NCI-H774 (cell line): ENCODE measurements at places on chromosomes 2 and 18.
A peak's percentile ranks its signal among the peaks of the same experiment; 100 is the strongest.

GRCh38 chr2:222494104-222494739 is 69.9 kb downstream of the SGPP2 start:
- no peak for DNase-seq

GRCh38 chr18:44541781-44542180 is 138.9 kb upstream of the SETBP1 start:
- DNase-seq: no peak

- DNase-seq: no peak
These were observed 282.0 kb upstream of the SIX2 start for GRCh38 chr2:45291296-45291701.

GRCh38 chr2:165843351-165843750 is 49.3 kb upstream of the GALNT3 start:
- DNase-seq: no peak

DNA sequence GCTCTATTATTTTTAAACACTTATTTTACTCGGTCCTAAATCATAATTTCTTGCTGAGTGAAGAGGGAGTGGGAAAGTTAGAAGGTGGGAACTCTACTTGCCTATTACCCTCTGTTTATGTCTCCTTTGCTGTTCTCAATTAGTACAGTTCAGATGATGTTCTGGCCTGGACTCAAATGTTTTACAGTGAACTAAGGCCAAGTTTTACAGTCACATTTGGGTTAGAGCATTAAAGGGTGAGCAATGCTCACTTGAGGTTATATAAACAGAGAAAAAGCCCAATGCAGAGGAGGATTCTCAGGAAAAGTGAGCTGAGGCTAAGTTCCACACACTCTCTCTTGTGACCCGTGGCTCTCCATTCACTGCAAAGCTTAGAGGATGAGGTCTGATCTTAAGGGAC is 52.4 kb downstream of the ITSN2 start:
- DNase-seq: no peak

DNA sequence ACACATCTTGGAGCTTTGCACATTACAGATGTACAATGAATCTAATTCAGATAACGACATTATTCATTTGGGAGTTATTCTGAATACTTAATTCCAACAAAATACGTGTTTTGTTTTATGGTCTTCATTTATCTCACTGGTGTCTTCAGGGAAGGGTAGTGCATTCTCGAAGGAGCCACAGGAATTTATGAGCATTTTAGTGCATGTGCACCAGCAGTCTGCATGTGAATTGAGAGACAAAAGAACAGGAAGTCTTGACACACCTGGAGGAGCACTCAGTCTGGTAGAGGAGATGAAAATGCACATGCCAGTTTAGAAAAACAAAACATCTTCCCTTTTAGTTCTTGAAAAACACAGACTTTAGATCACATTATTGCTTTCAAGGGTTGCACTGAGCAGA is 228.7 kb downstream of the LRATD1 start:
- DNase-seq: no peak

GRCh38 chr2:28277466-28277865 is 115.2 kb upstream of the FOSL2 start:
- DNase-seq: peak; percentile 89

GRCh38 chr2:124333784-124334183 is 308.7 kb downstream of the CNTNAP5 start:
- DNase-seq: no peak

- no peak for DNase-seq
These were observed 67.0 kb downstream of the CAB39 start for GRCh38 chr2:230779607-230780006.

DNA sequence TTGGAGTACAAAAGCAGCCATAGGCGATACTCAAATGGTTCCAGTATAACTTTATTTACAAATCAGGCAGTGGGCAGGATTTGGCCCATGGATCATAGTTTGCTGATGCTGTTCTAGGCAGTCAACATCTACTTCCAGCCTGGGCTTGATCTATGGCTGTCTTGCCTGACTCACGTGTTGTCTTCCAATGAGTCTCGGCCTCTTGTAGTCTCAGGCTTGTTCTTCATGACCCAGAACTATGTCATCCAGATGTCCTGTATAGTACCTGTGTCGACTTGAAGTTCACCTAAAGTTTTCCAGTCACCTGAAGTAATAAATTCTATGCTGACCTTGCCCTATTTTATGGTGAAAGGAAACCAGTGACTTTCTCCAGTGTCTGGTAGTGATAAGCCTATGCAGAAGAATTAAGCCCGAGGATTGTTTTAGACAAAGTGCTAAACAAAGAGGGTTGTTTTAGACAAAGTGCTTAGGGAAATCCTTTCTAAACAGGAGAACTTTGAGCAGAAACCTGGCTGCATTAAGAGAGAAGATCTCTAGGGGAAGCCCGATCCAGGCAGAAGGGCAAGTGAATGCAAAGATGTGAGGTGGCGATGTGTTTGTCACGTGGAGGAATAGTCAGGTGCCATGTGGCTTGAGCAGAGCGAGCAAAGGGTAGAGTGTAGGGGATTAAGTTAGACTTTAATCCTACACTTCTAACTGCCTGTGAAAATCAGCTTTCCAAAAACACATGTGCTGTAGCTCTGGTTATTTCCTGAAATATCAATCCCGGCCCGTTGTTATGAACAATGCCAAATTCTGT is 8.5 kb upstream of the THNSL2 start:
- DNase-seq: no peak

GRCh38 chr2:107358362-107358761 is 468.3 kb upstream of the RGPD4 start:
- DNase-seq: no peak
